Activated CD4-positive, alpha-beta memory T cell treated with anti-CD3 and anti-CD28 coated beads for 36 hours (primary cell): ENCODE measurements at places on chromosomes 2 and 18. TPM values are rescaled to one million over a fixed set of nuclear protein-coding genes. Genes with fewer than 3 reads are reported as not detected.

APLF gene
- 3.0 TPM for total RNA-seq

SLC8A1 gene
- 0.19 TPM for total RNA-seq

PAIP2B gene
- total RNA-seq: 2.2 TPM

METTL8 gene
- 33.3 TPM for total RNA-seq

ACTG2 gene
- total RNA-seq: not detected

- no peak overlapping the region for H3K4me3 ChIP-seq
- DNase-seq: no peak
- H3K27me3 ChIP-seq: no peaks in the 10 kb centered on the region
- no peaks in the 10 kb centered on the region for H3K36me3 ChIP-seq
Measured at GRCh38 chr2:149902081-149902480, 314.5 kb upstream of the MMADHC start.

- H3K27ac ChIP-seq: no peak overlapping the region
- no peaks in the 10 kb centered on the region for H3K36me3 ChIP-seq
- peaks cover 1% of the 10 kb centered on the region for H3K27me3 ChIP-seq
- no peak overlapping the region for H3K4me3 ChIP-seq
- no peaks in the 10 kb centered on the region for H3K4me1 ChIP-seq
- no peak for DNase-seq
Measured at GRCh38 chr18:13191779-13192178, 26.8 kb upstream of the LDLRAD4 start.

GRCh38 chr2:3625186-3625585, 30.3 kb downstream of the COLEC11 start:
- H3K27me3 ChIP-seq: peaks cover 4% of the 10 kb centered on the region
- H3K27ac ChIP-seq: no peak overlapping the region
- no peaks in the 10 kb centered on the region for H3K36me3 ChIP-seq

DNA sequence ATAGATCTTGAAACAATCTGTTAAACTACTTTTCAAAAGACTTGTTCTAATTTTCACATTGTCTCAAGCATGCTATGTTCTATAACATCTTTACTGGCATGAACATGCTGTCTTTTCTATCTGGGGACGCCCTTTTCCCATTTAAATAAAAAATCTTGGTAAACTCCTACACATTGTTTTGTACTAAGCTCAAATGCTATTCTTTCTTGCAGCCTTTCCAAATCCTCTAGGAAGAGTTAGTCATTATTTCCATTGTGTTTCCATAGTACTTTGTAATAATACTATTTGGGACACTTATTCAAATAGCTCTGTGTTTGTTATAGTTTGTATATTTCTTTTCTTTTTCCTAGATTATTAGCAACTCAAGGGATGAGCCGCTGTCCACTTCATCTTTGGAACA, 828.6 kb upstream of the FSHR start:
- H3K27ac ChIP-seq: no peak overlapping the region
- H3K4me3 ChIP-seq: no peak overlapping the region
- no peak for DNase-seq
- H3K27me3 ChIP-seq: no peaks in the 10 kb centered on the region
- no peaks in the 10 kb centered on the region for H3K36me3 ChIP-seq

DNA sequence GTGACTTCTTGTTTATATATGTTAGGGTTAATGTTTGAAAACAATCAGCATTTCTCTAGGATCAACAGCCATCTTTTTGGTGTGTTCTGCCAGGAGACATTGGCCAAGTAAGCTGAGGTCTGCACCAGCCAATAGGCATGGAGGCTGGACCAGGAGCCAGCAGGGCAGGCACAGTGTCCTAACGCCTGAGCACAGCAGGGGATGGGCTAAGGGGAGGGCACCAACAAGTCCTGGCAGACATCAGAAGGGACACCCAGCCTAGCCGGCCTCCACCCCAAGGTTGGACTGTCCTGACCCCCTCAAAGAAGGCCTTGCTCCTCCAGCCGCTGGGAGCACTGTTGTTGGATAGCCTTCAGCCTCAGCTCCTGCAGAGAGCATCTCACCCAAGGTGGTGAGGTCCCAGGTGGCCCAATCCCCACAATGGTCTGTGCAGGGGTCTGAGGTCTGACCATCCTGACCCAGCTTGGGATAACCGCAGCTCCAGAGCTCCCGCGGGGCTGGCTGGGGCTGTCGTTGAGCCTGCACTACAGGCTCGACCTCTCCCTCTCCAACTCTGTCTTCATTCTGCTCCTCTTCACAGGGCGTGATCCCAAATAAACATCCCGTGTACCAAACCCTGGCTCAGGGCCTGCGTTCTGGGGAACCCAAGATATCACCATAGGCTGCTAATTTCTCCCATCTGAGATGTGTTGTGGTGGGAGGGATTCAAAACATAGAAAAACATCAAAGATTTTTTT, 8.1 kb downstream of the TEX44 start:
- H3K27me3 ChIP-seq: no peaks in the 10 kb centered on the region
- no peak overlapping the region for H3K27ac ChIP-seq
- H3K4me3 ChIP-seq: no peak overlapping the region
- DNase-seq: no peak
- peaks cover 3% of the 10 kb centered on the region for H3K4me1 ChIP-seq

DNA sequence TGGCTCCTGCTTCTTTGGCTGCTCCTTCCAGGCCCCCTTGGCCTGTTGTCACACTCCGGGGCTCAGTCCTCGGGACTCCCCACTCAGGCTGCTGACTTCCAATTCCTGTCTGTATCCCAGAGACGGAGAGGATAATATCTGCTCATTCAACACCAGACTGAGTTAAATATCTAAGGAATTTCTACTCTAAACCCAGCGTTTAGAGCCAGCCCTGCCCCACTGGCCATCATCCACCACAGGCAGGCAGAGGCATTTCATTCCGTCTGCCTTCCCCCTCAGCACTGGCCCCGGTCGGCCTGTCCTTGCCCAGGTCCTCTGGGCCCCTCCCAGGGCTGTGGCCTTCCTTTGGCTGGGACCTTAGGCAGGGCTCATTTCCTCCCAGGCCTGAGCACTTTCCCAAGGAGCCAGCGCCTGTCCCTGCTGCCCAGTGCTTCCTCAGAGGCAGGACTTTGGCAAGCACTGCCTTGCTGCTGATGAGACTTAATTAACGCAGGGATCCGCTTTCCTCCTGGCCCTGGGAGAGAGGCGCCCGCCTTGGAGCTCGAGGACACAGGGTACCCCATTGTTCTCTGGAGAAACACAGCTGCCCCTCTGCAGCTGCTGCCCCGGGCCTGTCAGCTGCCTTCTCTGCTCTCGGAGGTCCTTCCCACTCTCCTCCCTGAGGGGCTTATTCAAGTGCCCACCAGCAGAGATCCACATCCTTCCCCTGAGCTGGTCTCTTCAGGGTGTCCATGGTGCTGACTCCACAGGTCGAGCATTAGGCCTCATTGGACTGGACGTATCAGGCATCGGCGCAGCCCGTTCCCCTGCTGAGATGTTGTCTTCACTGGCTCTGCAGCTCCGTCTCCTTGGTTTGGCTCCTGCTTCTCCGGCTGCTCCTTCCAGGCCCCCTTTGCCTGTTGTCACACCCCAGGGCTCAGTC, 42.8 kb downstream of the ATOH8 start:
- H3K36me3 ChIP-seq: no peaks in the 10 kb centered on the region
- H3K27me3 ChIP-seq: peaks cover 12% of the 10 kb centered on the region
- no peak overlapping the region for H3K27ac ChIP-seq
- H3K4me3 ChIP-seq: no peak overlapping the region

GRCh38 chr2:175227393-175227792, 45.9 kb upstream of the ATP5MC3 start:
- peaks cover 18% of the 10 kb centered on the region for H3K4me1 ChIP-seq
- H3K4me3 ChIP-seq: no peak overlapping the region
- peak overlapping the region; percentile 46 for H3K27ac ChIP-seq
- DNase-seq: no peak

DNA sequence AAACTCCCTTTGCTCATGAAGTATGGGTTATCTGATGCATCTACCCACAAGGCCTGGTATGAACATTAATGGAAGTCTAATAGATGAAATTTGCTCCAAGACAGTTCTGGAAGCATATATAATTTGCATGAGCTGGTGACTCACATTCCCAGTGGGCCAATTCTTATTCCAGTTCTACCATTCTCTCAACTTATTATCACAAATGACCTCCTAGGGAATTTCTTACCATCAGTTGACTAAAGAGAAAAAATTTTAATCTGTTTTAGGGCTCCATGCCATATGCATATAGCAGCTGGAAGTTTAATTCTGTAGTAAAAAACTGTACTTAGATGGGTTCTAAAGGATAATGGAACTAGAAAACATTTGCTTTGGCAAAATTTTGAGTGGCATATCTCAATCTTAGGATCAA, 165.2 kb upstream of the COL3A1 start:
- no peak for DNase-seq
- no peak overlapping the region for H3K4me3 ChIP-seq
- H3K27me3 ChIP-seq: no peaks in the 10 kb centered on the region
- H3K4me1 ChIP-seq: no peaks in the 10 kb centered on the region

- no peak overlapping the region for H3K27ac ChIP-seq
- H3K4me1 ChIP-seq: no peaks in the 10 kb centered on the region
- H3K36me3 ChIP-seq: no peaks in the 10 kb centered on the region
- no peak for DNase-seq
- H3K4me3 ChIP-seq: no peak overlapping the region
- peaks cover 6% of the 10 kb centered on the region for H3K27me3 ChIP-seq
Measured at GRCh38 chr2:147030966-147031720, 813.7 kb upstream of the ACVR2A start.

GRCh38 chr2:201320257-201320656, 36.9 kb downstream of the FLACC1 start:
- DNase-seq: no peak
- no peaks in the 10 kb centered on the region for H3K27me3 ChIP-seq
- no peaks in the 10 kb centered on the region for H3K4me1 ChIP-seq
- H3K36me3 ChIP-seq: peaks cover 61% of the 10 kb centered on the region

DNA sequence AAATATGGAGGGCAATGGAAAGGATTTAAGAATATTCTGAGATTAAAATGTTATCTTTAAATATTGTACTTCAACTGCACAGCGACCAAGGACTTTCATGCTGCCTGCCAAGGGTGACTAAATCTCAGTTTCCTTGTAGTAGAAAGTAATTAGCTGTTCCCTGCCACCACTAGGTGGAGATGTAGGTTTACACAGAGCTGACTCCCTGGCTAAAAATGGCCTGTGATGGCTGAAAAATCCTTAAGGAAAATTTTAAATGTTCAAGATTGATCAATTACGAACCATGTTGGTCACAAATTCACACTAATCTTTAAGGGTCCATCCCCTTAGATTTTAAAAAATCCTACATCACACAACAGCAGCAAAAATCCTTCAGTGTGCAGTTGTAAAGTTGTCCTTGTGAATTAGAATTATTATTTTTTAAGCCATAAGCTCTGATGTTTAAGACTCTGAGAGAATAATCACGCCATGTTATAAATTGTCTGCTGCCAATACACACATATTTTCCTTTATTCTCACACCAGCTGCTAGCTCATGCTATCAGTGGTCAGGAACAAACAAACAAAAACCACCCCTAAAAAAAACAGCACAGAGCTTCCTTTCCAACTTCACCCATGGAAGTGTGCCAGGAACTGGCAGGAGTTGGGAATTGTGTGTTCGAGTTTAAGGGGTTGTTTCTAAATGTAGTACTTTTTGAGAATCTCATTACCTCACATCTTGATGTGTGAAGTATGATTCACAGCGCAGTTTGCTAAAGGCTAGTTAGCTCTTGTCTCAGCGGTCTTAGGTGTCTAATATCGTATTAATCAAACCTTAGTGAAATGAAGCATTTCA, 399.8 kb downstream of the TMEM182 start:
- no peak overlapping the region for H3K4me3 ChIP-seq
- H3K27me3 ChIP-seq: no peaks in the 10 kb centered on the region
- DNase-seq: no peak
- H3K4me1 ChIP-seq: no peaks in the 10 kb centered on the region
- H3K36me3 ChIP-seq: no peaks in the 10 kb centered on the region

DNA sequence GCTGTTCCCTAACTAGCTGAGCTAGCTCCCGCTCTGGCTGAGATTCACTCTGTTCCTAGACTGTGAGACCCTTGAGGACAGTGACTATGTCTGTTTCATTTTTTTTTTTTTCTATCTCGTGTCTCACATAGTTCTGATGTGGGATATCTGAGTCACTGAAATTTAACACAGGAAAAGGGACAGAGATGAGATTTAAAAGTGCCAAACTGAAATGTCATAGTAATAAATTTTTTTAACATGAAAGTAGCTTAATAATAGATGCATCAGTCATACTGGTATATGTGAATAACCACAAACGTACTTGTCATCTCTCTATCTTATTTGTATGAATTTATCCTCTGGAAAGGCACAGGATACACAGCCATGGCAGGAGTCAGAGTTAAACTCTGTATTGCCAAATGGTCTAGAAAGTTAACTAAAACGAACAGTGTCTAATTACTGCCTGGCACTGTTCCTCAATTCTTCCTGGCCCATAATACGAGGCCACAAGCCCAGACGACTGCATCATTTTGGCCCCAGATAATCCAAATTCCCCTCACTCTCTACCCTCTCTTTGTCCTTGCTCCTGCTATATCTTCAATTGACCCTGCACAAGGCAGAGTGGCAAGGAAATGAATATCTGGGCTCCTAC, 87.5 kb downstream of the SATB2 start:
- H3K36me3 ChIP-seq: no peaks in the 10 kb centered on the region
- no peak overlapping the region for H3K4me3 ChIP-seq
- DNase-seq: no peak
- no peaks in the 10 kb centered on the region for H3K4me1 ChIP-seq

DNA sequence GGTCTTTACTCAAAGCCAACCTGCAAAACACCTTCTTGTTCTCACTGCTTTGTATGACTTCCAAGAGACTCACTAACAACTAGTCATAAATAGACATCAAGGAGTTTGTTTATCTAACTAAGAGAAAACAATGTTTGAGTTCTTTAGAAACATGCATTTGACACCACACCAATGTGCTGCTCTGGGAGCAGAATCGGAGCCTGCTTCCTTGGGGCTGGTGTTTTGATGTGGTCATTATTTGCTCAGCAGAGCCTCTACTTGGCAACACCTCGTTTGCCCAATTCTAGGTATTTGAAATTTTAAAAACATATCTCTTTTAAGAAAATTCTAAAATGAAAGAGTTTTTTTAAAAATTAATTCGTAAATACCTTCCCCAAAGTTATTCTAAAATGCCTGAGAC, 167.5 kb downstream of the BCL2 start:
- H3K4me3 ChIP-seq: peak overlapping the region; percentile 36
- no peaks in the 10 kb centered on the region for H3K27me3 ChIP-seq
- H3K4me1 ChIP-seq: peaks cover 82% of the 10 kb centered on the region

DNA sequence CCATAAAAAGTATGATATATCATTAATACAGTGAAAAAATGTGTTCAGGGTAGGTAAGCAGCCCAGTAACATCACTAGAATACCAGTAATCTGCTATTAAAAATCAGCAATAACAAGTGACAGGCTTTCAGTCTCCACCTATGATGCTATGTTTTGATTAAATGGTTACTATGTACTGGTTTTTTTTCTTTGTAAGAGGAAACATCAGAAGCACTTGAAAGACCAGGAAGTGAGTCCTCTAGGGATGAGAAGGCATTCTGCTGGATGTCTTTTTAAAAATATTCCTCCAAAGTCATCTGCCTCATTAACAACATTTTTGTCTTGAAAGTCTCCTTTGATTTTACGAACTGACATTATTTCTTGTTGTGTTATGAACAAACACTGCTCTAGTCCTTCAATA, 136.0 kb upstream of the FAM98A start:
- no peak overlapping the region for H3K4me3 ChIP-seq
- H3K4me1 ChIP-seq: no peaks in the 10 kb centered on the region

GRCh38 chr18:21499997-21500396, 100.5 kb downstream of the ESCO1 start:
- H3K27me3 ChIP-seq: no peaks in the 10 kb centered on the region
- H3K36me3 ChIP-seq: no peaks in the 10 kb centered on the region
- no peak for DNase-seq
- H3K4me1 ChIP-seq: no peaks in the 10 kb centered on the region
- H3K4me3 ChIP-seq: no peak overlapping the region

- no peaks in the 10 kb centered on the region for H3K27me3 ChIP-seq
- DNase-seq: no peak
- H3K36me3 ChIP-seq: no peaks in the 10 kb centered on the region
- no peaks in the 10 kb centered on the region for H3K4me1 ChIP-seq
Measured at GRCh38 chr2:167017021-167017420, 128.7 kb downstream of the XIRP2 start.
